Common myeloid progenitor, CD34-positive (primary cell): ENCODE measurements at places on chromosomes 1 and 21.
A peak's percentile ranks its signal among the peaks of the same experiment; 100 is the strongest.

GRCh38 chr1:39490596-39491145 lies 765 bp upstream of the BMP8A start:
- no peak for DNase-seq

DNA sequence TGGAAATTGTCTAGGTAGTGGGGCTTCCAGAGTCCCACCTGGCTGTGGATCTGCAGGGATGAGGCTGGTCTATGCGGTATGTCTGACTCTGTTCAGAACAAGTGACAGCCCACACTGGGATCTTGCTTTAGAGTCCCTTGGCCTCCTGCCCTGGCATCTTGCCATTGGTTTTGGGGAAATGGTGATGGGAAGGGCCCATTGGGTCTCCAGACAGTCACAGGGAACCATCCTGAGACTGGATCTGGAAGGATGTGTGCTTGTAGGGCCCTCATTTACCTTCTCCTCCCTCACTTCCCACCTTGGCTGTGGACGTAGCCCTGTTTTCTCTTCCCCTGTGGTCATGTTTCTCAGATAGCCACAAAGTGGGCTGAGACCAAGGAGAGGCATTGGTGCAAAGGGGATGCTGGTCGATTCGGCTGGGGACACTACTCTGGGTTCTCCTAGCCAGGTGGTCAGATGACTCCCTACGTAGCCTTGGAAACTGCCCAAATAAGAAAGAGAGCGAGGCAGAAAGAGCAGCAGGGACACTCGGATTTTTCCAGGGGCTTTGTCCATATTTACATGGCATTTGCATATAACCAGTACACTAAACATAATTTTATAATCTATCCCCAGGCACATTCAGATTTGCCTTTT lies 15.1 kb downstream of the SOX13 start:
- DNase-seq = no peak

GRCh38 chr1:109794319-109795132 lies 30.8 kb upstream of the EPS8L3 start:
- peak; percentile 89 for DNase-seq

GRCh38 chr1:25774206-25774803 lies 25.7 kb upstream of the SELENON start:
- DNase-seq = no peak

DNA sequence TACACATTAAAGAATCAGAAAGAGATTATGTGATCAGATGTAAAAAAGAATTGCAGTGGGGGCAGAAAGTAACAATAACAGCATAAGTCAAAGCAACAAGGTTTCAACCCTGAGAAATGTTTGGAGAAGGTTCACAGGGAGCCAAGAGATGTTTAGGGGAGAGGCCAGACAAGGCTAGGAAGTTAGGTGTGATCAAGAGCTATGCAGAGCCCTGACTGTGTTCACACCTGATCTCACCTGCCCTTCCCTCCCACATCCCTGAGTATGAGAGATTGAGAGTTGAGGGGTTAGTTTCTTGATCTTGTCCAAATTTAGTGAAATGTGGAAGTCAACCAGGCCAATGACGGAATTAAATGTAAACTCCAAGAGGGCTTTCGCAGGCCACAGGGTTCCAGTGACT lies 10.2 kb downstream of the PTPN14 start:
- DNase-seq = no peak

GRCh38 chr1:227889047-227889862 lies 58.5 kb downstream of the WNT9A start:
- no peak for DNase-seq

DNA sequence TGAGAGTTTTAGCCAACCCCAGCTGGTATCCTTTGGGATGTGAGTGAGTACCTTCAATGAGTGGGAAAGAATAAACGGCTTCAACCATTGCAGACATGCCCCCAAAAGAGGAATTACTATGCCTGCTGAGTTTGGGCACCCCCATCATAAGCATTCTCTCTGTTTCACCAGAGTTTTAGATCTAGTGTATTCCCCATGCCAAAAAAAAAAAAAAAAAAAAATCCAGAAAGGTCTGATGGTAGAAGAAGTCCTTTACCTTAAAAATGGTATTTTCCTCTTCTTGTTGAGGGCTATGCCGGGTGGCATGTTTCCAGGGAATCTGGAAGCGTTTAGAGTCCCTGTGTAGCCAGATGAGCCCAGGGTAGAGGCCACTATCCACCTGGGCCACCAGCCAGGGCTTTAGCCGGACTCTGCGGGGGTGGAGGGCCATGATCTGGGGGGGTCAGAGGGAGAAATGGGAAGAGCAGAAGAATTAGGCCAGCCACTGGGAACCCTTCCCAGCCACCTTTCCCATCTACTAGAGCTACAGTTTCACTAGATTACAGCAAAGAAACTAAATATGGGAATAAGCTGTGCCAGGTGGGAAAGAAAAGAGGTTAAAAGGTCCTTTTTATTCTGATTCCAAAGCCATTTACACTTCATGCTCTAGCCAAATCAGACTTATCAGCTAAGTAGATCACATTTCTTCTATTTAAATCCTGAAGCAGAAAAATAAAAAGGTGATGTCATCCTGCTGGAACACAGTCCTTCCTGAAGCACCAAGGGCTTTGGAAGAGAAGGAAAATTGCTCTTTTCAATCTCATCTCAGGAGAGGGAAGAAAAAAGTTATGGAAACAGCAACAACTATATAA lies 4.7 kb downstream of the IRF6 start:
- no peak for DNase-seq

GRCh38 chr1:44031252-44032169 lies at the start of gene SLC6A9:
Gene SLC6A9, minus strand, starts transcription at chr1:44031462. Its CDS starts 7,185 bp downstream, at chr1:44024277.
- no peak for DNase-seq

GRCh38 chr1:226355669-226356551 lies 46.9 kb upstream of the LIN9 start:
- no peak for DNase-seq

DNA sequence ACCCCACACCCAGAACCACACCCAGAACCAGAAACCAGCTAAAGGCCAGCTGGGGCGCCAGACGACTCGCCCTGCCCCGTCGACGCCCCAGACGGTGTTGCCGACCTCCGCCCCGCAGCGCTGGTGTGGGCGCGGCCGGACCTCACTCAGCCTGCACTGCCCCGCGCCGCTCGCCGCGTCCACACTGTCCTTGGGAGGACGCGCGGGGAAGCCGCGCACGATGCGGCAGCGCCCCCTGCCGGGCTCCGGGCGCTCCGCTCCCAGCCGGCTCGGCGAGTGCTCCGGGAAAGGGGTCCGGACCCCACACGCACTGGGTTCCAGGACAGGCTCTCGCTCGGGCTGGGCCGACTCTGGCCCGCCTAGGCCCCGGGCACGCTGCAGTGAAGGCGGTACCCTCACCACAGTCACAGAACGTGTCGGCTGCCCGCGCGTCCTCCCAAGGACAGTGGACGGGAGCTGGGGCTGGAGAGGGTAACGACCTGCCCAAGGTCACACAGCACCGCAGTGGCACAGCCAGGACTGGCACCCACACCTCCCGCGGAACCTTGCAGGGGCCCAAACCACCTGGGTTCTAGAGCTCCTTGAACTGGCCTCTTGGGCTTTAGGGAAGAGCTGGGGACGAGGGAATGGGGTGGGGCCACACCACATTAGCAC lies 90.2 kb downstream of the DMRTA2 start:
- peak; percentile 60 for DNase-seq

GRCh38 chr1:171858696-171859095 lies 17.4 kb downstream of the DNM3 start:
- DNase-seq = no peak

GRCh38 chr21:34997294-34997693 lies 51.8 kb downstream of the RUNX1 start:
- DNase-seq = no peak

DNA sequence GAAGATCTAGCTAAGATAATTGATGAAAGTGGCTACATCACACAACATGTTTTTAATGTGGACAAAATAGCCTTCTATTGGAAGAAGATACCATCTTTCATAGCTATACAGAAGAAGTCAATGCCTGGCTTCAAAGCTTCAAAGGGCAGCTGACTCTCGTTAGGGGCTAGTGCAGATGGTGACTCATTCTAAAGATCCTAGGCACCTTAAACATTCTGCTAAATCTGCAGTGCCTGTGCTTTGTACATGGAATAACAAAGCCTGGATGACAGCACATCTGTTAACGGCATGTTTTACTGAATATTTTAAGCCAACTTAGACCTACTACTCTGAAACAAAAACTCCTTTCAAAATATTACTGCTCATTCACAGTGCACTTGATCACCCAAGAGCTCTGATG lies 65.6 kb upstream of the USP24 start:
- no peak for DNase-seq

GRCh38 chr1:64598100-64598571 lies 128.2 kb downstream of the CACHD1 start:
- no peak for DNase-seq

DNA sequence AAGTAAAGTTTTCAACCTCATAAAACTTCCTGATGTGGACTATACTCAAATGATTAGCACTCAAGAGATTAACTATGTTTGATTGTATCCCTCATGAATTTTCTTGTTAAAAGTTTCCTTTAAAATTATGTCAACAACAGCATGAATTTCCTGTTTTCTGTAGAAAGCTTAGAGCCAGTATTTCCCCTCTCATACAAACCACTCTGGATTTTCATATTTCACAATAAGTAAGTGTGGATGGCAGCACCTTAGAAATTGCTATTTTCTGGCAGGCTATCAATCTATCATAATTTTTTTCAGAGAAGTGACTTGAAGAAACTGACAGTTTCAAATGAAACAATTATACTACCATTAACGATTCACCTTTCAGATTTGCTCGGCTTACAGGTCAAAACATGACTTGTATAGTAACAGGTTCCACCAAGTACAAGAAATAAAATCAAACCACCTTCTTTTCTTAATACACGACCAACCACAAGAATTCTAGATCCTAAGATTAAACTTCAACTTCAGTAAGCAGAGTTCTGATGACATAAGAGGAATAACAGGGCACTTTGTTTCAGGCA lies 20.8 kb downstream of the ELK4 start:
- no peak for DNase-seq

DNA sequence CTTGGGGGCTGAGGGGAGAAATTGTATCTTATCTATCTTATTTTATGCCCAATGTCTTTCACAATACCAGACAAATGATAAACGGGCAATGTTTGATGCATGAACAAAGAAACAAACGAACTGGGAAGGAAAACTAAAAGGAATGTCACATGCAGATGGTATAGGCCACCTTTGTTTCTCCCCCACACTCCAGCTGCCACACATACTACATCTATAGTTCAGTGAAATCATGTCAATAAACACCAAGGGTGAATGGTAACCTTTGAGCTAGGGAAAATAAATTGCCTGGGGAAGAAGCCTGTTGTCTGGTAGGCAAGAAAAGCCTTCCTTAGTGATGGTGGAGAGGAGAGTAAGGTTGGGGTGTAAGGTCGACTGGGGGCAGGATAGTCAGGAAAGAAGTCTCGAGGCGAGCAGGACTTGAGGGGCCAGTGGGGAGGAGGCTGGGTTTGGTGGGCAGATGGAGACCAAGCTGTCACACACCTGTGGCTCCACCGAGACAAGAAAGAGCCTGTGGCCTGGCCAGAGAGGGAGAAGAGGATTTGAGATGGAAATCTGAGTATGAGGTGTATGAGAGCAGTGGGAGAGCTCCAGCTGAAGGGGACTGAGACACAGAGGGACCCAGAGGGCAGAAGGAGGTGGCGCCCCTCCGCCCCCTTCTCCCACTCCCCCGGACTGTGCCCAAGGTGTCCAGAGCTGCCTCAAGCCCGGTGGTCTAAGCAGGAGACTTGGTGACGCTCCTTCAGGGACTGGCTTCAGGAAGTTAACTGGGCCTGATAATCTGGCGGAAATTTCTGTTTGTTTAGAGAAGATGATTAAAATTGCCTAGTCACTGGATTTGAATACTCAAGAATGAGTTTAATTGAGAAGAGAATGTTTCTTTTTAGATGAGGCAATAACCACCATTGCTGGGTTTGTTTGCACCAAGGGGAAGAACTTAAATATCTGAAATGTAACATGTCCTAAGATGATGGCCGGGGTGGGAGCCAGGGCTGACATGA lies 37.3 kb downstream of the ATF3 start:
- DNase-seq = peak; percentile 86

- no peak for DNase-seq
Observed at GRCh38 chr21:38395581-38395980, 102.7 kb downstream of the ERG start.

GRCh38 chr1:38735651-38736161 lies 123.9 kb downstream of the RRAGC start:
- DNase-seq = no peak

DNA sequence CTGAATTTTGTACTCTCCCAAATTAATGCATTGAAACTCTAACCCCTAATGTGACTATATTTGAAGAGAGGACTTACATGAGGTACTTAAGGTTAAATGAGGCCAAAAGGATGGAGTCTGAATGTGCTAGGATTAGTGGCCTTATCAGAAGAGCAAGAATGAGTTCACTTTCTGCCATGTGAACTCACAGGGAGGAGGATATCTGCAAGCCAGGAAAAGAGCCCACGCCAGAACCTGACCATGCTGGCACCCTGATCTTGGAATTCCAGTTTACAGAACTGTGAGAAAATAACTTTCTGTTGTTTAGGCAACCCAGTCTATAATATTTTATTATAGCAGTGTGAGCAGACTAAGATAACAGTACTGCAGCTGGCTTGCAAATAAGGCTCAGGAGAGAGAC lies 12.2 kb upstream of the FASLG start:
- no peak for DNase-seq
